ENCODE measurements at places on chromosomes 12 and 14.

DNA sequence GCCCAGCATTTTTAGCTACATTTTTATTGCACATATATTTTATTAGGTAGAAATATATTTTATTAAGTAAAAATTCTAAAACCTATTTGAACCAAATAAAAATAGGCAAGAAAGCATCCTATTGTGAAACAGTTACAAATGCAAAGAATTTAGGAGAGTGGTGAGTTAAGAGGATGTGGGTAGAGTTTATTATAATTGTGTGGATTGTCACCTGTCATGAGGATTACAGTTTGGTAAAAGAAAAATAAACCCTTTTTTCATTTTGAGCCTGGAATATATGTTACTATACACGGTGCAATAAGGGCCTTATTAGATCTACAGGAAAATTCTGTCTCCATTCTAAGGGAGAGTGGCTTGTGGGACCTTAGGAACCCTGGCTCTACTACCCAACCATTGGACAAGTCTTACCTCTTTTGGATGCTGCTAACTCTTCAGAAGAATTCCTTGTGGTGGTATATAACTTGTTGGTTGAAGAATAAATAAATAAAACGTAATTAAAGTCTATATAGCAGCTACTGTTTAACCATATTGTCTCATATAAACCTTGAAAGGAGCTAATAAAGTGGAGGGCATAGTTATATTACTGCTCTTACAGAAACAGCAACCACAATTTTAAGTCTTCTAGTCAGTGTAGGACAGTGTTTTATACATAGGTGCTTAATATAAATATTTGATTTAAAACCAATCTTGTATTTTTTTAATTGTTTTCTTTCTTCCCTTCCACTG lies 67.8 kb downstream of the FGD4 start:
- DNase-seq: no peak

DNA sequence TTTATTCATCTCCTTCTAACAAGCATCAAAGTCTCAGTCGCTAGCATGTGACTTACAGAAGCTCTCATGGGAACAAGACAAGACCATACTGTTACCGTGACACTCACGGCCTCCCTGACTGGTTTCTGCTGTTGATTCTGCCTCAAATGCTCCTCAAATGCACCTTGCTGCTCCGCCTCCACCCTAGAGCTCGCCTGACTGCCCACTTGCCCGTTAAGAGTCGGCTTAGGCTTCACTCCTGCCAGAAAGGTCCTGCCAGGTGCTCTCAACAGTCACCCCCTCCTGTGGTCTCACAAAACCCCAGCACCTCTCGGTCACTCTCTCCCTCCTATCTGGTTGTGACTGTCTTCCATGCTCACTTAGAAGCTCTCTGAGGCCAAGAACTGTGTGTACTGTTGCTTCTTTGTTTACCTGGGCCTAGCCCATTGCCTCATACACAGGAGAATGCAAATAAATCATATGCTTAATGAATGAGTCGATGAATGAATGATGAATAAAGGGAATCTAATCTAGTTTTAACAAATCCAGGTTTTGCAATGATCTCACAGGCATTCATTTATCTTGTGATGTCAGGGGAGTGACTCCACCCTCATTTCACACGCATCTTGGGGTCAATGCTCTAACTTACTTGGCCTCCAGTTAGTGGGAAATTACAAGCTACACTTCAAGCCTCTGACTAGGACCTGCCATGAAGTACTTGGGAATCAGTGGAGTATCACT lies 41.3 kb downstream of the SSH1 start:
- no peak for DNase-seq

DNA sequence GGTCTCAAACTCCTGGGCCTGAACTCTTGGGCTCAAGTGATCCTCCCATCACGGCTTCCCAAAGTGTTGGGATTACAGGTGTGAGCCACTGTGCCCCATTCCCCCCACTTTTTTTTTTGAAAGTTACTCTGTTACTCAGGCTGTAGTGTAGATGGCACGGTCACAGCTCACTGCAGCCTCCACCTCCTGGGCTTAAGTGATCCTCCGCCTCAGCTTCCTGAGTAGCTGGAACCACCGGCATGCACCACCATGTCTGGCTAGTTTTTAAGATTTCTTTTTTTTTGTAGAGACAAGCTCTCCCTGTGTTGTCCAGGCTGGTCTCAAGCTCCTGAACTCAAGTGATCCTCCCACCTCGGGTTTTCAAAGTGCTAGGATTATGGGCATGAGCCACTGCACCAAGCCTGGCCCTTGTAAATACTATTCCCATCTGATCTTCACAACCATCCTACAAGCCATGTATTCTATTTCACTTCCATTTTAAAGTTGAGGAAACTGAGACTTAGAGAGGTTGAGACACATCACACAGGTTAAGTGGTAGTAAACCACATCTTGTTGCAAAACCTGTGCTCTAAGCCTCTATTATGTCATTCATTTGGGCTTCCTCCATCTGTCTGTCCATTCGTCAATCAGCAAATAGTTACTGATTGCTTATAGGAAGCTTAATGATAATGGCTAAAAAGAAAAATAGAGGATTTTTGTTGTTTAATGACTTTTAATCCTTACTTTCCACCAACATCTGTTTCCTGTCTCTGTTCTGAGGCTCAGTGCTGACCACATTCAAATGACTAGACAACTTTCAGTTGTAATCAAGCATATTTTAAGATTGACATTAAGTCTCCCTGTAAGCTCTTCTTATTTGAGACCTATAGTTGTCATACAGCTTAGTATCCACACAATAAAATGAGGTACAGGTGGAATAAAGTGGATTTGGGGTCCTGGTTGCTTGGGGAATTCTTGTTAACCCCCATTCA lies 9.2 kb downstream of the ASCL4 start:
- DNase-seq: no peak

DNA sequence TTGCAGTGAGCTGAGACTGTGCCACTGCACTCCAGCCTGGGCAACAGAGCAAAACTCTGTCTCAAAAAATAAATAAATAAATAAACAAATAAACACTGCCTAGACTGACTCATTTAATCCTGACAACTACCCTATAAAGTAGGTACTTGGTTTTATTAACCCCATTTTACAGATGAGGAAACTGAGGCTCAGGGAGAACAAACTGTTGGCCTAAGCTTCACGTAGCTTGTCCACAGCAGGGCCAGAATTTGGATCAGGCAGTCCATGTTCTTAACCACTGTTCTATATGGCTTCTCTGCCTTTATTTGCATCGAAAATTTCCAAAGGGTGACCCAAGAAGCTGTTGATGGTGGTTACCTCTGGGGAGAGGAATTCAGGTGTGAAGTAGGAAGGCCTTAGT lies 5.7 kb upstream of the POP5 start:
- DNase-seq: no peak

GRCh38 chr12:109767456-109767855 lies 53.8 kb downstream of the FAM222A start:
- DNase-seq: no peak

- DNase-seq: peak; percentile 35
Measured at GRCh38 chr12:1796515-1797010, 23.8 kb upstream of the LRTM2 start.

- peak; percentile 3 for DNase-seq
Measured at GRCh38 chr14:67934087-67934486, 114.5 kb downstream of the RAD51B start.

- no peak for DNase-seq
Measured at GRCh38 chr14:34536951-34537676, 2.4 kb downstream of the EAPP start.

GRCh38 chr14:77141214-77142004 lies at the start of gene ZDHHC22:
TSS of gene ZDHHC22 (minus strand) at chr14:77141791. CDS start at chr14:77139738, 2,053 bp downstream.
- DNase-seq: no peak

GRCh38 chr14:42214981-42215491 lies 608.4 kb downstream of the LRFN5 start:
- DNase-seq: no peak

- DNase-seq: no peak
Measured at GRCh38 chr14:24122898-24123297, 7.6 kb upstream of the FITM1 start.

DNA sequence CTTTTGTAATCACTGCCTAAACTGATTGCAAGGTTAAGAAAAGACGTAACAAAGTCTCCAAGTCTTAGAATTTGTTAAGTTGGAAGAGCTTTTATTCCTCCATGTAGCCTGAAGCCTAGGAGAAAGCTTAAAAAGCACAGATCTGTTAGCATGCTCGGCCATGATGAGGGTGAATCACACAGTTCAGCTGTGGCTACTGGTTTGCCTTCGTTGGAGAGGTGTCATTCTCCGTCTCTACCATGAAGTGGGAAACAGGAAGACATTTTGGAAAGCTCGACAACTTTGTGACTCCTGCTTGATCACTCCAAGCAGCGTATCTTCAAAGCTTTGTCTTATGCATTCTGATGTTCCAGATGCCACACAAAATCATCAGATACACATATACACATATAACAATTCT lies 27.1 kb downstream of the DCP1B start:
- no peak for DNase-seq

- no peak for DNase-seq
Measured at GRCh38 chr12:114700392-114701103, 16.6 kb upstream of the TBX3 start.

DNA sequence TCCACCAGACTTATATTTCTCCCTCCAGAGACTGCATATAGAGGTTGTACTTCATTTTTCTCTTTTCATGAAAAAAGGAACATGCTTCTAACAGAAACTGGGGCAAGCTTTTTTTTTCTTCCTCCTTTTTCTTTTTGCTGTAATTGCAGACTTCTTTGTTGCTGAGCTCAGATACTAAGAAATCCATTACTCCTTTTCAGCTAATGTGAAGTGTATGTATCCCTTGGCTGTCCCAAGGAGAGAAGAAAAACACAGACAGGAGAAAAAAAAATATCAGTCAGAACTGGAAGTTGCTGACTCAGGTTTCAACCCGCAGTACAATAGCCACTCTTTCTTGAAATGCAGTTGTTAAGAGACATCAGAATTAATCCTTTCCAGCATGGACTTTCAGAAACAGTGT lies 1248.4 kb downstream of the LRFN5 start:
- no peak for DNase-seq

- no peak for DNase-seq
Measured at GRCh38 chr12:39427360-39427808, 15.5 kb downstream of the KIF21A start.

DNA sequence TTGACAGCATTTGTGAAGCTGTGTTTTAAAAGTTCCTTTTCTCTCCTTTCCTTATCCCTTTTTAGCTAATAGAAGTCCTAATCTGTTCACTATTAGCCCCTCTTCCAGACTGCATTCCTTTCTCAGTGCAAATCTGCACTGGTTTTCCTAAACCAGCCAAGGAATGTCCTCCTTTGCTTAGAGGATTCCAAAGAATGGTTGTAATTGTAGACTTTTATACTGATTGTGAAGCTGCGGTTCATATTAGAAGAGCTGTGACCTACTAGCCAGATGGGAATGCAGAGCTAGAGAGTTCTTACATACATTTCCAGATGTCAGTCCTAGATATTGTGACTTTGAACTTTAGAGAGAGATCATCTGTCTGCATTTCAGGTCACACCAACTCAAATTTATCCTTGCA lies 79.8 kb downstream of the MYRFL start:
- DNase-seq: no peak

DNA sequence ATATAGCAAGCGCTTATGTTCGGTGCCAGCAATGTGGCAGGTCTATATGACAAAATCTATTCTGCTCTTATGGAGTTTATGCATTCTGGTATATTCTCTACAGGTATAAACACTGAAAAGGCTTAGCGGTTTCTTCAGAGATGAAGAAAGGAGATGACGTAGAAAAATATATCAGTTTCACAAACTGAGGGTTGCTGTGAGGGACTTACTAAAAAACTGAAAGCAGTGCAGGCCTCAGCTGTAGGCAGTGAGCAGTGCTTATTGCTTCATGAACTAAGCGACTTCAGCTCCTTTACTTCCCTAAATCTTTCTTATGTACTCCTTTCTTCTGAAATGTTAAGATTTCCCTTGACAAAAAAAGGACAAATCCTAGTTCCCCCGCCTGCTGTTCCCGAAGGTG lies 4.5 kb downstream of the DDX47 start:
- DNase-seq: no peak

DNA sequence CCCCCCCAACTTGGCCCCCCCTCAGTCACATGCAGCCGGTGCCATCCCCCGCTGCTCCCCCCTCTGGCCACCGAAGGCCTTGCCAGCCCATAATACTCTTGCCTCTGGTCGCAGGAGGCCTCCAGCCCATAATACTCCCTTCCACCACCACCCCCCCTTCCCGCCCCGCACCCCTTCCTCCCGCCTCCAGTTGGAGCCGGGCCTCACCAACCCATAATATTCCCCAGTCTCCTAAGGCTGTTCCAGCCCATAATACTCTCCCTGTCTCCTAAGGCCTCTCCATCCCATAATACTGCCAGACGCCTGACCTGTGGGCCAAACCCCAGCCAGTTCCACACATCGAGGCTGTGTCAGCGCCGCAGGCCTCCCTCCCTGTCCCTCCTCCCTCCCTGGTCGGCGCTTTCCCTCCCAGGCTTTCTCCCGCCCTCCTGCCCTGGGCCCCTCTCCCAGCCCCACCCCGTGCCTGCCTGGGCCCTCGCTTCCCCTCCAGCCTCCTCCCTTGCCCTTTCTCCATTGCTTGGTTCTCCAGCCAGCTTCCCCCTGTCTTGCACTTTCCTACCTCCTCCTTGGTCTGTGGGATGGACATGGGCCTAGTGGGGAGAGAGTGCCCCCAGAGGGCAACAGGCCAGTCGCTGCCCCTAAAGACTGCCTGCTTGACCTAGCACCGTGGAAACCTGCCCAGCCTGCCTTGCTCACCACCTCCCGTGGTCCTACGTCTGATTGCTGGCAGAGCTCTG lies 6.8 kb upstream of the CHD4 start:
- no peak for DNase-seq

GRCh38 chr12:109114644-109115043 lies 1.7 kb upstream of the ACACB start:
- DNase-seq: no peak

DNA sequence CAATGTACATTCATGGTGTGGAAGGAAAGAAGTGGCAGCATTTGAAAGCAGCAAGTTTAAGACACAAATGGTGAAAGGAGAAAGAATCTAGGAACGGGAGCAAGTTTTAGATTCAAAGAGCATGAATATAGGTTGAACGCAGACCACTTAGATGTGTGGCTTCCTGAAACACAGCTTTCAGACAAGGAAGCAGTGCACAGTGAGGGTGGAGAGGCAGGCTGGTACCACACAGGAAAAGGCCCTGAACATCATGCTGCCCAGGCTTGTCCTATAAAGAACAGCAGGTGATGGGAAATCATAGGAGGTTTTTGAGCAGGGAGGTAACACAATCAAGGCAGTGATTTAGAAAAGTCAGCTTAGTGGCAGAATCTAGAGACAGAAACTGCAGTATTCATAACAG lies 35.6 kb downstream of the GNS start:
- no peak for DNase-seq

Measured in activated CD4-positive, alpha-beta T cell treated with anti-CD3 and anti-CD28 coated beads for 4 hours (primary cell).